ENCODE measurements at places on chromosomes 3 and 15. TPM values are rescaled to one million over a fixed set of nuclear protein-coding genes. Genes with fewer than 3 reads are reported as not detected.

Gene TNFSF10
- total RNA-seq = 55.4 TPM

Gene RHOV
- total RNA-seq = 0.05 TPM

- DNase-seq = no peak
These were observed 26.6 kb downstream of the ITGB5 start for GRCh38 chr3:124860599-124860998.

DNA sequence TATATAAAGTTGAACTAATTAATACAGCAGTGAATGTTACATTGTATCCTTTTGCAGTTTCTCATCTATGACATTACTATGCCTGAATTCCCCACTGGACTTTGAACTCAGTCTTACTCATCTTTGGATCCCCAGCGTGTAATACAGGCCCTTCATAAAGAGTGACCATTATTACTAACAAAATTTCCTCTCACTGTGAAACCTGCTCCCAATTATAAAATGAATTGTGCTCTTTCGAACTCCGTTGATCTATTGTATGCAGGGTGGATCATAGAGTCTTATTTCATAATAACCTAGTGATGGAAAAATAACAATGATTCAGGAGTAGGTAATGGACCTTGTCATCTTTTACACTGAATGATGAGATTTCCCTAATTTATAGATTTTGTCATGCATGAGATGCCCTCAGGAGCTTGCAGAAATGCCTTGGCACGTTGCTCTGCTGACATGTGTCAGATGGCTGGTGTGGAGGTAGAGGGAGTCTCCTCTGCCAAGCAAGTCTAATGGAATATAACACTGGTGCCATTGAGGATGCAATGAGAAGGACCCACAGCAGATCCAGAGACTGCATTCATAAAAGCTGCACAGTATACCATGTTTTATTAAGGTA is 25.5 kb downstream of the B3GNT5 start:
- no peak for DNase-seq

Data from liver (tissue), 10 donors.